ENCODE measurements at places on chromosomes 1 and 21.

GRCh38 chr1:36944883-36945282 is 89.4 kb downstream of the GRIK3 start:
- DNase-seq, result no peak

DNA sequence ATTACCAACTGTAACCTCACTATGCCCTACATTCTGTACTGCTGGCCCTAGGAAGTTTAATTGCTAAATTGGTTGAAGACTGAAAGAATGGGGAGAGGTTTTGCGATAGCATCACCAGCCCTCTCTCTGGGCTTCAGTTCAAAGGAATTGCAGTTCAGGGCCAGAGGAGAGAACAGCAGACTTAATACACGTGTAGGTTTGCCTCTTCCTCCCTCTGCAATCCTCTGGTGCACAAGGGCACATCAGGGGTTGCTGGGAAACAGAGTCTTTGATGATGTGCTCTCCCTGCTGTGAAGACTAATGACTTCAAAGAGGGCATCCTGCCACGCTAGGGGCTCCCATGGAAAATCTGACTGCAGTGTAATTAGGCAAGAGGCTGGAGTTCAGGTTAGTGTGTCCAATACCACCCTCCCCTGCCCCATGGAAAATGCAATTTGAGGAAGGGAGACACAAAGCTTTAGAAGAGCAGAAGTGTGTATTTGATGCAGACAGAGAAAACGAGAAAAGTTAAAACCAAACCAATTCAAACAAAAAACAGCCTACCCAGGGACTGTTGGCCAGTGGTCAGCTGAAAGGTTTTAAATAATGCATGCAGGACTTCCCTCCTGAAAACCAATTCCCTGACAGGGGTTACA is 167.9 kb downstream of the ASTN1 start:
- DNase-seq, result peak; percentile 4

- DNase-seq, result no peak
These were observed 47.2 kb downstream of the S1PR1 start for GRCh38 chr1:101284021-101284420.

GRCh38 chr1:116686723-116687352 is 19.3 kb upstream of the IGSF3 start:
- no peak for DNase-seq

GRCh38 chr21:39137248-39138178 is 45.7 kb downstream of the PSMG1 start:
- DNase-seq, result peak; percentile 94

GRCh38 chr1:191490303-191490702 is 668.0 kb upstream of the RGS18 start:
- no peak for DNase-seq

- DNase-seq, result peak; percentile 20
These were observed 83.0 kb downstream of the RYR2 start for GRCh38 chr1:237124856-237125462.

DNA sequence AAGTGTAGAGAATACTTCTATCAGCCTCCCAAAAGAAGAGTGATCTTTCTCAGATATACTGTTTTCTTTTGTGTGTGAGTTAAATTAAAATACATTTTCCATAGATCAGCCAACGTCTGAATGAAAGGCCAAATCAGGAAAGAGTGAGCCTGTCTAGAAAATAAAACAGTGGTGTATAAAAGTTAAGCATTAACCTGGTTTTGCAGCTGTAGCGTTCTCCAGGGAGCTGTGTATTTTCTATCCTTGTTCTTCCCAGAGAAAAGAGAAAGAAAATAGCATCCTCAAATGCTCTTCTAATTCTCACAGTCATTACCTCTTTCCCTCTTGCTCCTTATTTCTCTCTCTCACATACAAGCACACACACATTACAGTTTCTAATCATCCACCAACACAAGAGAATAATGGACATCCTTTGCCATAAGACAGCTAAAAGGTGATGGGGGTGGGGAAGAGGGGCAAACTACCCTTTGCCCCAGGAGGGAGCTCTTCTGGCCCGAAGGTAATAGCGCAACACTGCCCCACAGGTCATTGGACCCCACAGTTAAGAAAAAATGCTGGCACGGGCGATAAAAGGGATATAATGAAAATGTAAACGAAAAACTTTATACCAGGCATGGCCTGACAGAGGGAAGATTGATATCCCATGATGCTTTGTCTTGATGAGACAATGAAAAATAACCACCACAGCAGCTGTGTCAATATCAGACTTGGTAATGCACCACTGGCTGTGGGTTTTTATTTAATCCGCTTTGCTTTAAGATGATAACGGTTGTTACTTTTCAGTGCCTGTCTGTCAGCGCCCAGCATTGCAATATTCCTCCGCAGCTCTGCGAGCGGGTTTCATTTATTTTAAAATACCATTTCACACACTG is 150.3 kb downstream of the NUF2 start:
- DNase-seq, result no peak

- DNase-seq, result peak; percentile 45
These were observed 20.9 kb downstream of the SDC3 start for GRCh38 chr1:30887485-30888315.

DNA sequence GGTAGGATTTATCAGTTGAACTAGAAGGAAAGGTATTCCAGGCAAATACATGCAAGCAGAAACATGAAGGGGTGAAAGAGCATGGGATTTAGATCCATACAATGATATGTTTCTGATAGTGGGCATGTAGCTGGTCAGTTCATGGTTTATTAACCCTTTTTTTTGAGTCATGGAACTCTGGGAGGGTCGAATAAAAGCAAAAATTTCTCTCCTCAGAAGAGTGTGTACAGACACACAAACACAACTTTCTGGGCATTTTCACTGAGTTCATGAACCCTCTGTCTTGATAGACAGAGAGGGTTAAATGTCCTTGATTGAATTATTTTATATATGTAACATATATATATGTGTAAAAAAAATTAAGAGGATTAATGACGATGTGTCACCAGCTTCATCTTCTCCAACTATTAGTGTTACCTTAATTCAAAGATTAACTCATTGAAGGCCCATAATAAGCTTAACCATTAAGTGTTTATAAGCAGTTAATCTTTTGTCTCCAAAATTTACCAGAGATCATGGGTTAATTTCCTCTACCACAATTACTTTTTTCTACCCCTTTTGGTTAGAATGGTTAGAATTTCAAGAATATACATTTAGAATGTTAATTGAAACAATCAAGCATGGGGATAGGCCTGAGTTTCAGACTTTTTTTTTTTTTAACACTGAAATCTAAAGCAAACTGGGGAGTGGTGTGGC is 4.6 kb downstream of the JUN start:
- DNase-seq, result no peak

DNA sequence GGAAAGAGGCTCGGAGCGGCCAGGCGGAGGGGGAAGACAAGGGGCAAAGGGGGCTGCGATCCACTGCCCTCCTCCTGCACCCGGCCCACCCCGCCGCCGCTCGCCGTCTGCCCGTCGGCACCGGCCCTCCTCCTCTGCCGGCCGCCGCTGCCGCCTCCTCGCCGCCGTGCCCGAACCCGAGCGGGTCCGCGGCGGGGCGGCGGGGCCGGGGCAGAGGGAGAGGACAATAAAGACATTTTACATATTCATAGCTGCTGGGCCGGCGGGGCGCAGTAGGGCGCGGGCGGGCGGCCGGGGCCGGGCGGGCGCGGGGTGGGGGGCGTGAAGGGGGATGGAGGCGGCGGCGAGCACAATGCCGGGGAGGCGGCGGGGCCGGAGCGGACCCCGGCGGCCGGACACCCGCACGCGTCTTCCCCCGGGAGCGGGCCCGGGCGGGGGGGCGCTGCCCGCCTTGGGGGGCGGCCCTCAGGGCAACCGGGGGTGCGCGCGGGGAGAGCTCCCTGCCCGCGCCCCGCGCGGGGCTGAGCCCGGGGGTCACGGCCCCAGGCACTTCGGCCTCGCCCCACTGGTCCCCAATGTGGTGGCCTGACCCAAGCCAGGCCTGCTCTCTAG is 546 bp downstream of the POU2F1 start:
- DNase-seq, result no peak

GRCh38 chr21:45320261-45321025 is 32.7 kb upstream of the POFUT2 start:
- DNase-seq, result no peak

DNA sequence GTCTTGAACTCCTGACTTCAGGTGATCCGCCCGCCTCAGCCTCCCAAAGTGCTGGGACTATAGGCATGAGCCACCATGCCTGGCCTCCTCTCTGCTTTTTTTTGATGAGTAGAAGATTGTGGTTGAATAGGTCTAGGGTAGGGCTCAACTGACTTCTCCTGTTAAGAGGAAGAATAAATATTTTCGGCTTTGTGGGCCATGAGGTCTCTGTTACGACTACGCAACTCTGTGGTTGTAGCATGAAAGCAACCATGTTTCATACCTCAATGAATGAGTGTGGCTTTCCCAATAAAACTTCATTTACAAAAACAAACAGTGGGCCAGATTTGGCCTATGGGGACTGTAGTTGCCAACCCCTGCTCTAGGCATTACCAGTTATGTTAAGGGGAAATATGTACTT is 67.8 kb downstream of the NID1 start:
- DNase-seq, result no peak

DNA sequence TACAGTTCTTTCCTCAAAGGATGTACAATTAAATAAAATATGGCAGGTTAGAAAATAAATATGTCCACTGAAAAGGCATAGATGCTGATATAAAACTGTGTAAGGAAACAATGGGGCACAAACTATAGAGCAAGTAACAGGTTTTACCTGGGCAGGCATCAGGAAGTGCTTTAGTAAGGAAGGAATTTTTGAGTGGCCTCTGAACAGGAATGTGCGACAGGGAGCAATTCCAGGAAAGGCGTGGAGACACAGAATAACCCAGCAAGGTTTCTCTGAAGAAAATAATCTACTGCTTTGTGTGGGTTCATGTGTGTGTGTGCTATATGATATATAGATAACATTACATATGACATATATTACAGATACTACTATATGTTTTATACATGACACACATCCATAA is 128.4 kb downstream of the RGS21 start:
- DNase-seq, result no peak

DNA sequence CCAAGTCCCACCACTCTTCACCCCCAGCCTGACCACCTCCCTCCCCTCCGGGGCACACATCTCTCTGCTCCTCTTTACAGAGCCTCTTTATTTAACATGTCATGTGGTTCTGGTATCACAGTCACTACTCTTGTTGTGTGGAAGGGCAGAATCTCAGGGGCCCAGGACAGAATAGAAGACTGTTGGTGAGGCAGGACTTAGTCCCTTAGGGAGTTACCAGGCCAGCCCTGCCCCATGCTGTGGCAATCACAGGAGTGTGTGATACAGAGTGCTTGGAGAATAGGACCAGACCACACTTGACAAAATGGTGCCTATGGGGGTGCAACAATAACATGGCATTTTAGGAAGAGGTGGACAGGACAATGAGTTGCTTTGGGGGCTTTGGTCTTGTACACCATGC is 43.0 kb upstream of the CRNN start:
- DNase-seq, result no peak

GRCh38 chr1:54153535-54154439 is 987 bp upstream of the CDCP2 start:
- DNase-seq, result peak; percentile 73

GRCh38 chr1:212698467-212699103 is 1.1 kb downstream of the BATF3 start:
- no peak for DNase-seq

Measured in choroid plexus epithelial cell (primary cell).